Activated CD8-positive, alpha-beta T cell treated with anti-CD3 and anti-CD28 coated beads for 36 hours (primary cell): ENCODE measurements at places on chromosomes 5 and 9. TPM values are rescaled to one million over a fixed set of nuclear protein-coding genes. Genes with fewer than 3 reads are reported as not detected.

The SPINK6 gene
- total RNA-seq: not detected

- no peaks in the 10 kb centered on the region for H3K36me3 ChIP-seq
- H3K4me3 ChIP-seq: no peak overlapping the region
- H3K4me1 ChIP-seq: no peaks in the 10 kb centered on the region
- H3K27ac ChIP-seq: no peak overlapping the region
- peaks cover 2% of the 10 kb centered on the region for H3K27me3 ChIP-seq
Measured at GRCh38 chr9:108854094-108854493, 1.7 kb downstream of the ACTL7B start.

The TMOD1 gene
- total RNA-seq: 0.60 TPM

DNA sequence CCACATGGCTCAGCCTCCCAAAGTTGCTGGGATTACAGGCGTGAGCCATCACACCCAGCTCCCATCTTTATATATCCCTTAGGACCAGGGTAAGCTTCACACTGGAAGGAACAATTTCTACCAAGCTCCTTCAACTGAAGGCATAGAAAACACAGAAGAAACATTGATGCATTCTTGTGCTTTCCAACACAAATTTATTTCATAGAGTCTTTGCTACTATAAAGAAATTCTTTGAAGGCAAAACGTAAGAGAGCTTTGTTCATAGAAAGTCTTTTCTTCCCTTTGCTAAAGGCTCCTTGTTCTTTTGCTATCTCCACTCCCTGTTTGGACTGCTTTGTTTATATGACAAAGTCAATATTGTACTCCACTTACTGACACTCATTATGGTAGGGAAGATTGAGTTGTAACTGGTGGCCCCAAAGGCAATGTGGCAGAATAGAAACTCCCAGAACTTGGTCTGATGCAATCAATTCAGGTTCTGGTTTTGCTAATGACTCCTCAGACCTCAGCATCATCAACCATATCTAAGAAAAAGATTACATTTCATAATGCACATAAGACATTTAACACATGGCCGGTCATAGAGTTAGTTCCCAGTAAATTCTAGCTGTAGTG is 97.4 kb upstream of the CLINT1 start:
- no peaks in the 10 kb centered on the region for H3K4me1 ChIP-seq
- no peaks in the 10 kb centered on the region for H3K36me3 ChIP-seq
- H3K4me3 ChIP-seq: no peak overlapping the region
- peaks cover 4% of the 10 kb centered on the region for H3K27me3 ChIP-seq
- DNase-seq: no peak

- H3K27me3 ChIP-seq: peaks cover 60% of the 10 kb centered on the region
- no peak overlapping the region for H3K4me3 ChIP-seq
- no peaks in the 10 kb centered on the region for H3K36me3 ChIP-seq
Measured at GRCh38 chr5:1668141-1668721, 131.4 kb downstream of the MRPL36 start.

The CDHR2 gene
- 0.47 TPM for total RNA-seq

GRCh38 chr5:5050801-5051200 is 89.3 kb upstream of the ADAMTS16 start:
- H3K4me3 ChIP-seq: no peak overlapping the region
- no peaks in the 10 kb centered on the region for H3K36me3 ChIP-seq
- no peak for DNase-seq
- H3K27ac ChIP-seq: no peak overlapping the region
- no peaks in the 10 kb centered on the region for H3K4me1 ChIP-seq

GRCh38 chr9:69623276-69623675 is 48.9 kb downstream of the APBA1 start:
- no peak overlapping the region for H3K27ac ChIP-seq
- H3K4me3 ChIP-seq: no peak overlapping the region
- H3K4me1 ChIP-seq: no peaks in the 10 kb centered on the region
- no peak for DNase-seq
- no peaks in the 10 kb centered on the region for H3K36me3 ChIP-seq
- H3K27me3 ChIP-seq: peaks cover 15% of the 10 kb centered on the region

DNA sequence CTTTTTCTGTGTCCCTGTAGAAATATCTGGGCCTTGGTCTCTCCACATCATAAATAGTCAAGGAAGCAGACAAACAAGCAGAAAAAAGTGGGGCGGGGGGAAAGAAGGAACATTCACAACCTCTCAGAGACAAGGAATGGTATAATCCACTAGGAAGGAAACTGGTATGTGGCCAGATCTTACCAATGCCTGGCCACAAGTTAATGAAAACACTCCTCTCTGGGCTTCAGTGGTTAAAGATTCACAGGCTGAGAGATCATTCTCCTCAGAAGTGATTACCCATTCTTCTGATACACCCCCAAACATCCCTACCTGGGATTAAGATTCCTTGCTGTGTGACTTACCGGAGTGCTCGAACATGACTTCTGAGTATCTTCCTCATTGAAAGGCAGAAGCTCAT is 290.6 kb downstream of the MARCHF11 start:
- no peak for DNase-seq
- no peaks in the 10 kb centered on the region for H3K36me3 ChIP-seq
- no peaks in the 10 kb centered on the region for H3K27me3 ChIP-seq
- H3K4me1 ChIP-seq: no peaks in the 10 kb centered on the region
- no peak overlapping the region for H3K4me3 ChIP-seq

DNA sequence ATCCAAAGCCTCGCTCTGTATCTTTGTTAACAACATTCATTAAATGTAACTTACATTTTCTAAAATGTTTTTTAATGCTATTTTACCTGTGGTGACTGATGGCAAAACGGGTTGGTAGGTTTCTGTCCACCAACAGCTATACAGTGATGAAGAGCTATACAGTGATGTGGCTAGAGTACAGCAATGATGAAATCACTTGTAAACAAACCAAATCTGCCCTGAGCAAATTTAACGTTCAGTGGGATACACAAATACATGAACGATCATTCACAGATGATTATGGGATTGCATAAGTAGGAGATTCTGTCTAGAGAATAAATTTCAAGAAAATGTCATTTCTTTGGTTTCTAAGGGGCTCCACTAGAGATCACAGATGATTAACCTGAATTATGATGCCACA is 132.7 kb downstream of the MPDZ start:
- H3K4me3 ChIP-seq: no peak overlapping the region
- no peaks in the 10 kb centered on the region for H3K27me3 ChIP-seq
- no peaks in the 10 kb centered on the region for H3K4me1 ChIP-seq
- H3K27ac ChIP-seq: no peak overlapping the region

The SVEP1 gene
- total RNA-seq: not detected

The CA9 gene
- total RNA-seq: 4.9 TPM

DNA sequence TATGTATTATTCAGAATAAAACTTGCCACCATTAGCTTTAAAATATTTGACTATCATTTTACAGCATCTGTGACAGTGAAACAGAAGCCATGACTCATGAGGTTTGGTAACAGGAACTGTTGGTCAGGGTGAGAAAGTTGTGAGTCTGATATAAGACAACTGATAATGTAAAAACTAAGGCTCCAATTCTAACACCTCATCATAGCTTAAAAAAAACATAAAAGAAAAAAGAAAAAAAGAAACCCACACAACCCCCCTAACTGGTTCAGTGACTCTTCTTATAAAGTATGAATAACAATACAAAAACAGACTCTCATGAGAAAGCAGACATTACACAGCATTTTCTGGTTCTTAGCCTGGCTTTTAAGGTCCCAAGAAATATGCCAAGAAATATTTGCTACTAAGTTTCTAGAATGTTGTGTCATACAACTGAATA is 85.8 kb downstream of the MRPS27 start:
- peak overlapping the region; percentile 32 for H3K27ac ChIP-seq
- peak; percentile 41 for DNase-seq
- peaks cover 68% of the 10 kb centered on the region for H3K36me3 ChIP-seq
- no peak overlapping the region for H3K4me3 ChIP-seq
- peaks cover 46% of the 10 kb centered on the region for H3K4me1 ChIP-seq

- H3K27ac ChIP-seq: no peak overlapping the region
- H3K27me3 ChIP-seq: no peaks in the 10 kb centered on the region
- no peaks in the 10 kb centered on the region for H3K4me1 ChIP-seq
- DNase-seq: no peak
- H3K4me3 ChIP-seq: no peak overlapping the region
- H3K36me3 ChIP-seq: no peaks in the 10 kb centered on the region
Measured at GRCh38 chr5:21810737-21811316, 1042.3 kb downstream of the CDH12 start.

The ANKRD55 gene
- total RNA-seq: not detected

The ABLIM3 gene
- not detected for total RNA-seq

- DNase-seq: no peak
- H3K36me3 ChIP-seq: no peaks in the 10 kb centered on the region
- H3K4me1 ChIP-seq: no peaks in the 10 kb centered on the region
- no peak overlapping the region for H3K4me3 ChIP-seq
- no peak overlapping the region for H3K27ac ChIP-seq
- no peaks in the 10 kb centered on the region for H3K27me3 ChIP-seq
Measured at GRCh38 chr5:136057401-136058038, 28.7 kb downstream of the TGFBI start.

DNA sequence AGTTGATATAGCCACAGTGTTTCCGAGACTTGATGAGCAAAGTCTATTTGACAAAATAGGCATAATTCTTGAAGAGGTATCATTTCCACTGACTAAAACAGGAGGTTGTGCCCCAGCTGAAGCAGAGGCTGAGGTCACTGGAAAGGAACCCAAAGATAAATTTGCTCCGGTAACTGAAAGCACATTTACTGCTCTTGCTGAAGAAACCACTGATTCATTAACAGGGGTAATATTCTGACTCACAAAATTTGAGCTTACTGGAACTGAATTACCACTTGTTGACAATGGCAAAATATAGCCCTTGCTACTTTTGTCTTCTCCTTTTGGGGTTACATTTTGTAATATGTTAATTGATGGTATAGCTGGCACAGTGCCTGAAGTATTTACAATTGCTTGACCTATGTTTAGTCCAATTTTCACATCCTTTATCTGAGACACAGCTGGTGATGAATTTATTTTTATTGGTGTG is 30.2 kb downstream of the MLANA start:
- peaks cover 29% of the 10 kb centered on the region for H3K36me3 ChIP-seq
- H3K27me3 ChIP-seq: no peaks in the 10 kb centered on the region
- H3K4me3 ChIP-seq: no peak overlapping the region
- no peak overlapping the region for H3K27ac ChIP-seq
- peaks cover 2% of the 10 kb centered on the region for H3K4me1 ChIP-seq
- no peak for DNase-seq

- no peak overlapping the region for H3K4me3 ChIP-seq
- DNase-seq: no peak
- H3K27me3 ChIP-seq: no peaks in the 10 kb centered on the region
- no peaks in the 10 kb centered on the region for H3K4me1 ChIP-seq
- no peak overlapping the region for H3K27ac ChIP-seq
Measured at GRCh38 chr5:102049517-102049916, 246.6 kb downstream of the SLCO4C1 start.

- no peaks in the 10 kb centered on the region for H3K4me1 ChIP-seq
- DNase-seq: no peak
- no peak overlapping the region for H3K27ac ChIP-seq
- no peaks in the 10 kb centered on the region for H3K36me3 ChIP-seq
- no peak overlapping the region for H3K4me3 ChIP-seq
- peaks cover 2% of the 10 kb centered on the region for H3K27me3 ChIP-seq
Measured at GRCh38 chr5:33343676-33344327, 97.0 kb upstream of the TARS1 start.
